T1000 (cell line): ENCODE measurements at places on chromosomes 12 and 14.

DNA sequence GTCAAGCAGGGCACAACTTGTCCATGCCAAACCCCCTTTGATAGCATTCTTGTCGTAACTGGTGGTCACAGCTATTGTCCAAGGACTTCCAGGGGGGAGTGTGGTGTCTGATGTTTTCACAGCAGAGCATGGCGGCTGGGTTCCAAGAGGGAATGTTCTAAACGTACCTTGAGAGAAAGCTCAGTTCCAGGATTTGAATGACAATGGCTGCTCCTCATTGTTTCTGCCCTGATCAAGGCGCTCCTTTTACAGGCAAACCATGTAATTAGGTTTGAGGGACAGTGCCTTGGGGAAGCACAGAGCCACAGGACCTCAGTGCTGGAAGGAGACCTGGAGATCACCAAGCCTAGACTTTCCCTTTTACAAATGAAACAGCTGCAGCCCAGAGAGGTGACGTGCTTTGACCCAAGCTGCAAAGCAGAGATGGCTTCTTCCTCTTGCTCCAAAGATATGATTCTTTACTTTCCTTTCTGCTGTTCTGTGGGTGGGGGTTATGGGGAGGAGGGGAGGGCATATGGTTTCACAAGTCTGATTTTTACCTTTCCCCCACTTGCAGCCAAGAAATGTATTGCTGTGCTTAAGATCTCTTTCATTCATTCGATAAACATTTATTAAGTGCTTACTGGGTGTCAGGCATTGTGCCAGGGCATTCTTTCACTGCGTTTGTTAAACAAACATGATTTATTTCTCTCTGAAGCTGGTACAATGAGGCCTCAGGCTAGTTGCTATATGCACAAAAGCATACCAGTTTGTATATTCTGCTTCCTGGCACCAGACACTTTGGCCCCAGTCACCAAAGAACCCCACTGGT is 172.8 kb downstream of the KTN1 start:
- DNase-seq: peak; percentile 27

DNA sequence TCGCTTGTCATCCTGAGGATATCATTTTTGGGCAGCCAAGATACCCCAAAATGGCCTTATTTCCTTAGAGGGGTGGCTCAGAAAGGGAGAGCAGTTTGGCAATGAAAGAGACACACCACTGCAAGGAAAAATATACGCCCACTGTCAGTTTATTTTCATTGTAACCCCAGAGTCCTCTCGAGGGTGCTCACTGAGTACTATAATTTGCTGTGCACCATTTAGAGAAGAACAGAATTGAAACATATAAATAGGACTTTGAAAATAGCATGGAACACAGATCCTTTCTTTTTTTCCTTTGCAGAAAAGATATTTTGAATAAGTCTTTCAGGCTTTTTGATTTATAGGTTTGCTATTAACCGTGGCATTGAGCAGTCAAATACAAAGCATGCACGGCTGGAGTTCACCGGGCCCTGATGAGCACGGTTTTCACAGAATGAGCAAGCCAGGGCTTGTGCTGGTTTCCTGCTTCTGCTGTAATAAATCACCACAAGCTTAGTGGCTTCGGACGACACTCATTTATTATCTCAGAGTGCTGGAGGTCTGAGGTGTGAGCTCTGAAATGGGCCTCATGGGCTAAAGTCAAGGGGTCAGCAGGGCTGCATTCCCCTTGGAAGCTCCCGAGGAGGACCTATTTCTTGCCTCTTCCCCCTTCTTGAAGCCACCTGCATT is 152.3 kb downstream of the ZNF664 start:
- no peak for DNase-seq

DNA sequence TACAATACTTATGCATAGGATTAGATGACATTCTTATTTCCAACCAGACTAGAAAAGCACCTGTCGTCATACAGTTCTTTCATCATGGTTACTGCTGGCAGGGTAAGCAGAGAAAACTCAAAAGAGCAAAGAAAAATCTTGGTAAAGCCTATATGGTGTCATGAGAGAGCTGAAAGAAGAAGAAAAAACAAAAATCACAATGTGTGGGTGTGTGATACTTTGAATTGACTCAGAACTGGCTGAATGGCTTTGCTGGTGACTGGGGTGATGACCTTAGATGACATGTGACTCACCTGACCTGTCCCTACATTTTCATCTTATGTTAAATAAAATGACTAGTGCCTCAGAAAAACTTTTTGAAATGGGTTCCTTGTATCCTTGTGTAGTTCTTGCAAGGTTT is 278.1 kb upstream of the LMO3 start:
- no peak for DNase-seq

- no peak for DNase-seq
These were observed 209.4 kb upstream of the BCL2L14 start for GRCh38 chr12:11861155-11861863.

DNA sequence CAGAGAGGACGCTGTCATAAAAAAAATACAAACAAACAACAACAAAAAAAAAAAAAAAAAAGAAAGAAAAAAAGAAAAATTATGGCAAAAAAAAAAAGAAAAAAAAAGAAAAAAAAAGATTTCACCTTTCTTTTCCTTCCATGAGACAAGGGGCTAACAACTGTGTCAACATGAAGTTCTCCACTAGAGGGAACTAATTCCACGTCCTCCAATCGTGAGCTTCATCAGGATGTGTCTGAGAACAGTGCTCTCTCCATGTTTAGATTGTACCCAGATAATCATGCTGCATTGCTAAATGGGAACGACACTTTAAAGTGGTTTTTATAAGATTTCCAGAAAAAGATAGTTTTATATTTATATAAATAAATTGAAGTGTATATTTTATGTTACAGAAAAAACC is 96.2 kb upstream of the PTPRB start:
- no peak for DNase-seq

- DNase-seq: no peak
These were observed 56.2 kb upstream of the DDHD1 start for GRCh38 chr14:53209370-53209769.

DNA sequence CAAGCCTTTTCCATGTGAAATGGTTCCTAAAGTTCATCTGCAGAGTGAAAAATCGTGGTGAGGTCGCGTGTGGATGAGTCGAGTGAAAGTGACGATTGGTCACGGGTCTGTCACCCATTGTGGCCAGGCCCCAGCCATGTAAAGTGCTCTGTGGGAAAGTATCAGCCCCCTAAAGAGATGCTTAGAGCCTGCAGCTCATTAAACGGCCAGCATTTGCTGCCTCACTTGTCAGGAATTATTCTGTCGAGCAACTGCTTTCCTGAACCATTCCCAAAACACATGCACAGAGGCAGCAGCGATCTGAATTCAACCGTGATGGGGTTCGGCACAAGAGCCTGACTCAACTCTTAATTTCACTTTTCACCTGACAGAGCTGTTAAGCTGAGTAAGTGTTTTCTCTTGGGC is 16.0 kb downstream of the DBX2 start:
- DNase-seq: no peak
